ENCODE measurements at places on chromosomes 5 and 9. TPM values are rescaled to one million over a fixed set of nuclear protein-coding genes. Genes with fewer than 3 reads are reported as not detected.

TAF11L4 gene
- polyA plus RNA-seq, result not detected

DNA sequence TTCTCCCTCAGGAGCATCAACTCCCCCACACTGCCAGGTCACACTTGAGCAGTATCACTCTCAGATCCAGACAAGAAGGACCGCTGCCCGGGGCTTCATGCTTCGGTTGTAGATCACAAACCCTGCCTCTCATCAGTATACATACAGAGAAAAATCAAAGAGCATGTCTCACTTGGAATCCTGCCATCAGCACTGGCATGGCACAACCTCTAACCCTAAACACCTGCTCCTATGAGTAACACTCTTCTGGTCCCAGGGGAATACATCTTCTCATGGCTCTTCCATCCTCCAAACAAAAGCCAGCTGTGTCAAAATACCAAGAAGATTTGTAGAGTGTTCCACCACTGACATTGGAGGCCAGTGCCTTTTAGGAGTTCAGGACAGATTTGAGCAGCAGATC, 84.8 kb upstream of the MIER3 start:
- no peak overlapping the region for H3K27ac ChIP-seq
- no peak overlapping the region for H3K4me3 ChIP-seq
- DNase-seq, result no peak

PTPN3 gene
- polyA plus RNA-seq, result 10.7 TPM

- H3K4me3 ChIP-seq, result no peak overlapping the region
- H3K27ac ChIP-seq, result no peak overlapping the region
- DNase-seq, result no peak
- H3K36me3 ChIP-seq, result no peaks in the 10 kb centered on the region
- H3K4me1 ChIP-seq, result peaks cover 8% of the 10 kb centered on the region
Observed at GRCh38 chr5:15821506-15821905, 321.5 kb downstream of the FBXL7 start.

NEUROG1 gene
- not detected for polyA plus RNA-seq

DNA sequence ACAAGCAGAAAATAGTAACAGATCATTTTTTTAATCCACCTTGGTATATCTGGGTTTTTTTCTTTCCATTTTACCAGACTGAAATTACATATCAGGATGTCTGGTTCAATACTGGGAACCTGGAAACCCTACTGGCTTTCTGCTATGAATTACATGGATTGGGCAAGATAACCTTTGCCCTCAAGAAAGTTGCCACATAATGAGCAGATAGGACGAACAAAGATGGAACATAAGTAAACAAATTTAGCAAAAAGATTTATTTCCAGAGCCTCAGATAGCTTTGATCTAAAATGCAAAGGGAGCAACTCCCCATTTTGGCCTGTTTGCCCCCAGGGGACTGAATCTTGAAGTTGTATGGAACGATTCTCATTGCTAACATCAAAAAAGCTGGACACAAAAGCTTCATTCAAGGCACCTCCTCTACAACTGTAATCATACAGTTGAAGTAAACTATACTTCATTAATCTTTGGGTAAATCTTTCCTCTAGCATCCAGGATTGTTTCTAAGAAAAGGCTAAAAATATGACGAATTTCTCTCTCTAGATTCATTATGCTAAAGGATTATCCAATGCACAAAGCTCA, 131.6 kb upstream of the PTGER4 start:
- H3K27ac ChIP-seq, result no peak overlapping the region
- H3K27me3 ChIP-seq, result no peaks in the 10 kb centered on the region
- H3K4me1 ChIP-seq, result no peaks in the 10 kb centered on the region
- no peak for DNase-seq

SLC6A3 gene
- 0.04 TPM for polyA plus RNA-seq

INSL4 gene
- not detected for polyA plus RNA-seq

DNA sequence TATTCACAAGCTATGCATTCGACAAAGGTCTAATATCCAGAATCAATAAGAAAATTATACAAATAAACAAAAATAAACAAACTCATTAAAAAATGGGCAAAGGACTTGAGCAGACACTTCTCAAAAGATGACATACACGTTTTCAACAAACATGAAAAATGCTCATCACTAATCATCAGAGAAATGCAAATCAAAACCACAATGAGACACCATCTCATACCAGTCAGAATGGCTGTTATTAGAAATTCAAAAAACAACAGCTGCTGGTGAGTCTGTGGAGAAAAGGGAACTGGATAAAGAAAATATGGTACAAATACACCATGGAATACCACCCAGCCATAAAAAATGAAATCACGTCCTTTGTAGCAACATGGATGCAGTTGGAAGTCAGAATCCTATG, 45.1 kb upstream of the PUM3 start:
- no peak overlapping the region for H3K4me3 ChIP-seq
- peaks cover 6% of the 10 kb centered on the region for H3K27me3 ChIP-seq
- no peaks in the 10 kb centered on the region for H3K4me1 ChIP-seq
- no peak for DNase-seq
- no peak overlapping the region for H3K27ac ChIP-seq

DNA sequence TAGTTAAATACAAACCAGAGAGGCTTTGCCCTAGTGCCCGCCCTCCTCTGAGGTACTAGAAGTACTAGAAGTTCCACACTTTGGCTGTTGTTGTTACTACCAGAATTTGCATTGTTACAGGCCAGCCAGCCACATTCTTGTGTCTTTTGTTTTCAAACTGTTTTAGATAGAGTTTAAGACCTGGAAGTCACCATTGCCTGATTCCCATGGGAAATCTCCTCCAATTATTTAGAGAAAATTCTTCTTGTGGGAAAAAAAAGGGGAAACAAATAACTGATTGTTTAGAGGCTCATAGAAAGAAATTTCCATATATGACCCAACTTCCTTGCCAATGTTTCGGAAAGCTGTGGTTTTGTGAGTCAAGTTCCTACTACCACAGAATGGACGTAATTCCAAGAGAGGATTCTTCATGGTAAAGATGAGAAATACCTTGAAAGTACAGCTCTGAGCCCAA, 252.2 kb downstream of the GOLPH3 start:
- H3K4me3 ChIP-seq, result no peak overlapping the region
- no peaks in the 10 kb centered on the region for H3K27me3 ChIP-seq
- DNase-seq, result no peak
- H3K27ac ChIP-seq, result no peak overlapping the region
- H3K36me3 ChIP-seq, result no peaks in the 10 kb centered on the region
- H3K4me1 ChIP-seq, result peaks cover 11% of the 10 kb centered on the region

HRH2 gene
- polyA plus RNA-seq, result 12.2 TPM

SPAG8 gene
- polyA plus RNA-seq, result 6.0 TPM
